H54 (cell line): ENCODE measurements at places on chromosomes 3 and 15.
A peak's percentile ranks its signal among the peaks of the same experiment; 100 is the strongest.

- no peak for DNase-seq
These were observed 28.0 kb upstream of the PIGZ start for GRCh38 chr3:196996454-196997265.

- no peak for DNase-seq
These were observed 75.5 kb downstream of the SERPINI1 start for GRCh38 chr3:167811031-167811430.

DNA sequence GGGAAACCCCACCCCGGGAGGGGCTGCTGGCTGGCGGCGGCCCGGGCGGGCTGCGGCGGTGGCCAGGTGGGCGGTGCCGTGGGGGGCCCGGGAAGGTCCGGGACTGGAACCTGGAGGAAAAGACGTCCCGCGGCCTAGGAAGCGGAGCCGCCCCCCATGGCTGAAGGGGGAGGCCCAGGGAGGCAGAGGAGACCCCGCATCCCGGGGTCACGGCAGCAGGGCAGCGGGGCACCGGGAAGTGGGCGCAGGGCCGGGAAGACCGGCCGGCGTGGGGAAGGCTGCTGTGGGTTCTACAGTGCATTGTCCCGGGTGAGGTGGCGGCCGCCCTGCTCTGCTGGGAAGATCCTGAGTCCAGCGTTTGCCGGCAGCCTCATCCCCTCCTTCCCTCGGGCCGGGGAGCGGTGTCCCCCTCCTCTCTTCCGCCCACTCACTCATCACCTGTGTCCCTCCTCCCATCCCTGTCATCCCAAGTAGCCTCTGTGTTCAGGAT, 525 bp upstream of the FSTL1 start:
- DNase-seq, result no peak

GRCh38 chr15:61173899-61174689, 55.0 kb downstream of the RORA start:
- no peak for DNase-seq

DNA sequence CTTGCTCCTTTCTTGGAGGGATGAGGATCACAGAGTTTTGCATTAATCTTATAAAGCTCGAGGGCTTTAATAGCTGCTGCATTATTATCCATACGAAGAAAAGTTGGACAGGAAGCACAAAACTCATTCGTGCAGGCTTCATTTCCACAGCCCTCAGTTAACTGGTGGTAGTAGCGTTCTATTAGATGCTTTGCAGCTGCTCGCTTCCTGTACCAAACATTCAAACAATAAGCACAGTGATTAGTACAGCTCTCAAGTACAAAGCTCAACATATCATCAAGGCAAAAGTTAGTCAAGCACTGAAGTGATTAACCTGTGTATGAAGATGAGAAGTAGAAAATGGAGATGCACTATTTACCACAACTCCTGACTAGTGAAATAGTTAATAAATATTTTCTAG, 63.3 kb downstream of the UBE3A start:
- DNase-seq, result no peak

DNA sequence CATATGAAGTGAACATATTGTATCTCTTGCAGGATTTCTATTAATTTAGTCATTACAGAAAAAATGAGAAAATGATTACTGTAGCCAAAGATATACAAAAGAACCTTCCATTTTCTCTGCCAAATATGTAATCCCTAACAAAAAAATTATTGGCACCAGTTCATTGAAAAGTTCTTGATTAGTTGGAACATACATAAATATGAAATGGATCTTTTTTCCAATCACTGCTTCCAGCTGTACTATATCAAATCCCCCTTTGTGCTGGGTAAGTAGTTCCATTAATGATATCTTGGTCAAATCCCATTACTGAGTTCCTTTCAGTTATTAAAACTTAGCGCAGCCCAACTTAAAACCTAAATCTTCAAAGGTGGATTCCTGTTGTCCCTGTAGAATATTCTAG, 263.8 kb downstream of the SLC9A9 start:
- DNase-seq, result no peak

GRCh38 chr3:130465521-130465920, 51.5 kb upstream of the COL6A6 start:
- no peak for DNase-seq

GRCh38 chr3:10281951-10282350, 10.8 kb downstream of the GHRL start:
- DNase-seq, result no peak

GRCh38 chr3:18572809-18573208, 147.7 kb upstream of the SATB1 start:
- no peak for DNase-seq

GRCh38 chr15:74954515-74954914, 2.1 kb downstream of the RPP25 start:
- DNase-seq, result no peak

- DNase-seq, result peak; percentile 16
These were observed 70.3 kb upstream of the PPP2R3A start for GRCh38 chr3:135895106-135895733.

DNA sequence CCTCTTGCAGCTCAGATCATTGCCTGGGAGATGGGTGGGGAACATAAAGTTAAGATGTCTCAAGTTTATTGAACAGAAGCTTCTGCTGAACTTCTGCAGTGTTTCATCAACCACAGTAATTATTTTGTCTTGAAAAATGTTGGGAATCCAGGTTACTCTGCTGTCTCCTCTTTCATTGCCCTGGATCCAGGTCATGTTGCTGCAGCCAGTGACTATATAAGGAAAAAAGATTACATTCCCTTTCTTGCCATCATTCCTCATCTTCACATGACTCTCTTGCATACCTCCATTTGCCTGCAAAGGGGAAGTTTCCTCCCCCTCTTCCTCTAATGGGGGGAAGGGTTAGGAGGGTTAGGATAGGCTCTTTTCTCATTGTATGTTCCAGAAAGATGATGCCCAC, 15.1 kb downstream of the GMNC start:
- no peak for DNase-seq

DNA sequence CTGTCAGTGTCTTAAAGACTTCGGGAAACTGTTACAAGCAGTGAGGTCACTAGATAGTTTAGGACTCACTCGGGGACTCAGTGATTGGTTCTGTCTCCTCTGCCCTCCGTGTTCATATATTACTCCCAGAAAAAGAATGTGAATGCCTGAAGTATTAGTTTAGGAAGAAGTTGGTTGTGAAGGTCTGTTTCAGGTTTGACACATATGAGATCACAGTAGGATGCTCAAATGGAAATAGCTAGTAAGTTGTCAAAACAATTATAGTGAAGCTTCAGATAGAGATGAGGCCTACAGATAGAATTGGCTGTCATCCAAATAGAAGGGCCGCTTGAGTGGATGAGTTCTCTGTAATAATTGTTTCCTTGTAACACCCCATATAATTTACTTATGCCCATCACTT, 172.6 kb downstream of the PLCL2 start:
- DNase-seq, result no peak

- DNase-seq, result peak; percentile 1
These were observed 283.9 kb downstream of the GRM7 start for GRCh38 chr3:7144697-7145308.

GRCh38 chr3:116037954-116038911, 407.1 kb downstream of the LSAMP start:
- DNase-seq, result no peak

GRCh38 chr15:89278307-89278706, 34.5 kb downstream of the FANCI start:
- DNase-seq, result no peak

DNA sequence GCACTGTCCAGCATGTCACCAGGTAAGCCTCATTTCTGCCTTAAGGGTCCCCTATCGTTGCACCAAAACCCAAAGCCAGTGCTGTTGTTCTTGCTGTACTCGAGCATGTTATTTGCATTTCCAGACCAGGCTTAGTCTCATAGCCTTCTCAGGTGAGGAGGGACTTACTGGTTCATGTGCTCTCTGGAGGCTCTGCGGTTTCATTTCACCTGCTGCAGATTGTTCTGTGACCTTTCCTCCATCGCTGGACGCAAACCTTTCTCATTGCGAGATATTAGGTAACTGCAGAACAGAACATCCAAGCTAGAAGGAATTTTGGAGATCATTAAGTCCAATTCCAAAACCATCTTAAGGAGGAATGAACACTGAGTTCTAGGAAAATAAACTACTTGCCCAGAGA, 187.3 kb upstream of the BCL6 start:
- DNase-seq, result no peak

DNA sequence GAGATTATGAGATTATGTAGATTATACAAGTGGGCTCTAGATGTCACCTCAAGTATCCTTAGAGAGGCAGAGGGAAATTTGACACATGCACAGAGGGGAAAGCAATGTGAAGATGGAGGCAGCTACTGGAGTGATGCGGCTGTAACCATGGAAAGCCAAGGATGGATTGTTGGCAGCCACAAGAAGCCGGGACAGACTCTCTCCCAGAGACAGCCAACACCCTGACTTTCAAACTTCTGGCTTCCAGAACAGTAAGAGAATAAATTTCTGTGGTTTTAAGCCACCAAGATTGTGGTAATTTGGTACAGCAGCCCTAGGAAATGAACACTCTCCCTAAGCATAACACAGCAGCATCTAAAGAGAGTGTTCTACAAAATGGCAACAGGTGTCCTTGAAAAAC, 34.4 kb upstream of the PRICKLE2 start:
- no peak for DNase-seq

- no peak for DNase-seq
These were observed 40.5 kb downstream of the OSTN start for GRCh38 chr3:191239407-191240031.

DNA sequence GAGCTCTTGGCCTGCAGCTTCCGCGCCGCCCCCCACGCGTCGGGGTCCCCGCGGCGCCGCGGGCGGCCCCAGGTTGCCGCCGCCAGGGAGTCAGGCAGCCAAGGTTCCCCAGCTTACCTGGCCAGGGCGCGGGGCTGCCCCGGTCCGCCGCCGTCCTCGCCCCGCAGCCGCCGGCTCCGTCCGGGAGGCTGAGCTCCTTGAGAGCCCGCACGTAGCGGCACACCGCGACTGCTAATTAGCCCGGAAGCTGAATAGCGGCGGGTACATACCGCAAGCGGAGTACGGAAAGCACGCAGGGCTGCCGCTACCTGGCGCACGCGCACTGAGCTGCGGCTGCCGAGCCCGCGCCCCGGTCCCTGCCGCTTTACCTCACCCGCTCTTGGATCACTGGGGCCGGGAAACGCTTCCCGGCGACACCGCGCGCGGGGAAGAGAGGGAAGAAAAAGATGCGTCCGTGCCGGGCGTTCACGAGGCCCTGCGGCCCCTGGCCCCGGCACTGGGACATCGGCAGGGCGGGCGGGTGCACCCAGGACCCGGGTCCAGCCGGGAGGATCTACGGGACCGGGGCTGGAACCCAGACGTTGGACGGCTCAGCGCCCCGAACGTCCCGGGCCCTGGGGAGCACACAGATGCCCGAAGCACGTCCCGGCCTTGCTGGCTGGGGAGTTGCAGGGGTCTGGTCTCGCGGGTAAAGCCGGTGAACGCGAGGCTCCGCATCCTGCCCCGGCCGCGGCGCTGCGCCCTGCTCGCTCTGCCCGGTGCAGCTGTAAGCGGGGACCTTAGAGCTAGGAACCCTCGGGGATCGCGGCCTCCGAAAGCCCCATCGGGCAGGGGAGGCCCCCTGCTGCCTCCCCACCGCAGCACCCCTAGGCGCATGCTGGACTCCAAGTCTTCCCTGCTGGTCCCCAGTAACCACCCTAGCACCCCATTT, at the start of gene GOLGA8B:
GOLGA8B (minus strand) TSS at position 253 of the 931 bp plus-strand sequence. CDS start 47,739 bp downstream, outside the sequence.
- DNase-seq, result peak; percentile 69

GRCh38 chr3:11592445-11593298, 51.0 kb downstream of the VGLL4 start:
- DNase-seq, result no peak

DNA sequence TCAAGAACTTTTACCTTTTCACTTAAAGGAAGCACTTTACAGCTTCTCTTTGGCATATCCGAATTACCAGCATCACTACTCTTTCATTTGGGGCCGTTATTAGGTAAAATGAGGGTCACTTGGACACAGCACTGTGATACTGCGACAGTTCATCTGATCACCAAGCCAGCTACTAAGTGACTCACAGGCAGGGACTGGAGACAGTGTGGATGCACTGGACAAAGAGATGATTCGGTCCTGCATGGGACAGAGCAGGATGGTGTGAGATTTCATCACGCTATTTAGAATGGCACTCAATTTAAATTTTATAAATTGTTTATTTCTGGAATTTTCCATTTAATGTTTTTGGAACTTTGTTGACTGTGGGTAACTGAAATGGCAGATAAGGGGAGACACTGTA, 166.9 kb upstream of the IL12A start:
- DNase-seq, result no peak

DNA sequence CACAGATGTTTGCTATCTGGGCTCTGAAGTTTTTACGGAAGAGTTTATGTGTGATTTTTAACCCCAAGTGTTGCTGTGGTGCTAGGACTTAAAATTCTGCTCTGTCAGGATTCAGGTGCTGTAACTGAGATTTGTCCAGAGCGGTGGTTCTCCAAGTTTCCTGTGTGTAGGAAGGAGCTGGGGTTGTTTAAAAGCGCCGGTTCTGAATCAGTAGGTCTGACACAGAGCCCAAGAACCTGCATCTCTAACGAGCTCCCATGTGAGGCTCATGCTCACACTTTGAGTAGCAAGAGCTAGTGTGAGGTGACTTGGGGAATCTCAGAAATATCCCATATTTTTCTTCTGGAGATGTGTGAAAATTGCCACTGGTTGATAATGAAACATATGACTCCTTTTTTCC, 325.5 kb downstream of the SATB1 start:
- DNase-seq, result no peak

GRCh38 chr3:170346481-170347392, 10.8 kb upstream of the SKIL start:
- DNase-seq, result no peak

- no peak for DNase-seq
These were observed 312.7 kb downstream of the TLE3 start for GRCh38 chr15:69784798-69785566.

- no peak for DNase-seq
These were observed 82.8 kb downstream of the SSR3 start for GRCh38 chr3:156472150-156472549.

GRCh38 chr15:89460048-89460447, 36.3 kb downstream of the RHCG start:
- DNase-seq, result no peak

DNA sequence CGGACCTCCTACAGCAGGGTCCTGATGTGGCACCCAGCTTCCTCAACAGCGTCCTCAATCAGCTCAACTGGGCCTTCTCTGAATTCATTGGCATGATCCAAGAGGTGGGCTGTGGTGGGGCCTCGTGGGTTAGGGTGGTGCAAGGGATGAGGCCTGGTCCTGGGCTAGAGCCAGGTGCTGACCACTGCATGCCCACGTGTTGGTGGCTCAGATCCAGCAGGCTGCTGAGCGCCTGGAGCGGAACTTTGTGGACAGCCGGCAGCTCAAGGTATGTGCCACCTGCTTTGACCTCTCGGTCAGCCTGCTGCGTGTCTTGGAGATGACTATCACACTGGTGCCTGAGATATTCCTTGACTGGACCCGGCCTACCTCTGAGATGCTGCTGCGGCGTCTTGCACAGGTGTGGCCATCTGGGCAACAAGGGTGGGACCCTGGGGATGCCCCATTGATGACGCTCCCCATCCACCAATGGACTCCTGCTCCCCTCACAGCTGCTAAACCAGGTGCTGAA, 3.8 kb downstream of the AMIGO3 start:
- no peak for DNase-seq
